Stimulated activated CD4-positive, alpha-beta T cell treated with anti-CD3 and anti-CD28 coated beads, Interleukin-12 subunit alpha, Interleukin-12 subunit beta, amount 100 ng/mL, for 24 hours (primary cell): ENCODE measurements at places on chromosomes 7 and 10.

DNA sequence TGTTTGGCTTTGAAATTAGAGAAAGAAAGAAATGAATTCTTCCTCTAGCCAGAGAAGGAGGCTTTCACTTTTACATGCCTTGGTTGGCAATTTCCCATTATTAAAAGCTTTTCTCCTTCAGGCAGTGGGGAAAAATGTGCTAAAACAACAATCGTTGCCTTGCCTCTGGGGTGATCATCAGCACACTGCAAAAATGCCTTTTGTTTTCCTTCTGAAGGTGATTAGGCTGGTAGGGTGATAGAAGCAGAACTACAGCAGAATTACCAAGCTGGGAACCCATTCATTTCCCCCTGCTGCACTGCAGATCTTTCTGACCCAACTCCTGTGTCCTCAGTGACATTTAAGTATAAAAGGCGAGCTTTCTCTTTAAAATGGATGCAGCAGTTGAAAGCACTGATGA, 22.2 kb downstream of the ANK3 start:
- no peak for DNase-seq

- DNase-seq = no peak
These were observed at the start of gene SYCE1 for GRCh38 chr10:133565441-133566294. TSS of gene SYCE1 (minus strand) at chr10:133565583. CDS start at chr10:133565529, 54 bp downstream.

GRCh38 chr7:107836237-107837144, 33.5 kb upstream of the SLC26A3 start:
- DNase-seq = no peak

DNA sequence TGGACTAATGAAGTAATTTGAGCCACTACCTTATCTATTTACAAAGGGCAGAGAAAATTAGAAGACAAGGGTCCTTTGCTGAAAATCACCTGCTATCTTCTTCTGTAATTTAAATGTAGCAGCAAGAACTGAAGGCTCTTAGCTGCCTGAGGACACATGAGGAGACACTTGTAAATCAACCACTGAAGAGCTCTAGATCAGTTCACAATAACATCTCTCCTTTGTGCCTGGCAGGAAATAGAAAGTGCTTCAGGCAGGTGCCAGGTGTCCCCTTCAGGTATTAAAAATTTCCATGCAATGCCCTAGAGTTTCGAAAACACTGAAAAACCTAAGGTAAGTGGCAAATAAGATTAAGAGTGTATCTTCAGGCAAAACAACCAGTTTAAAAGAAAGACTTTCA, 474.6 kb downstream of the GRM8 start:
- DNase-seq = no peak

- DNase-seq = no peak
These were observed 11.2 kb downstream of the TUBGCP2 start for GRCh38 chr10:133297504-133297903.

DNA sequence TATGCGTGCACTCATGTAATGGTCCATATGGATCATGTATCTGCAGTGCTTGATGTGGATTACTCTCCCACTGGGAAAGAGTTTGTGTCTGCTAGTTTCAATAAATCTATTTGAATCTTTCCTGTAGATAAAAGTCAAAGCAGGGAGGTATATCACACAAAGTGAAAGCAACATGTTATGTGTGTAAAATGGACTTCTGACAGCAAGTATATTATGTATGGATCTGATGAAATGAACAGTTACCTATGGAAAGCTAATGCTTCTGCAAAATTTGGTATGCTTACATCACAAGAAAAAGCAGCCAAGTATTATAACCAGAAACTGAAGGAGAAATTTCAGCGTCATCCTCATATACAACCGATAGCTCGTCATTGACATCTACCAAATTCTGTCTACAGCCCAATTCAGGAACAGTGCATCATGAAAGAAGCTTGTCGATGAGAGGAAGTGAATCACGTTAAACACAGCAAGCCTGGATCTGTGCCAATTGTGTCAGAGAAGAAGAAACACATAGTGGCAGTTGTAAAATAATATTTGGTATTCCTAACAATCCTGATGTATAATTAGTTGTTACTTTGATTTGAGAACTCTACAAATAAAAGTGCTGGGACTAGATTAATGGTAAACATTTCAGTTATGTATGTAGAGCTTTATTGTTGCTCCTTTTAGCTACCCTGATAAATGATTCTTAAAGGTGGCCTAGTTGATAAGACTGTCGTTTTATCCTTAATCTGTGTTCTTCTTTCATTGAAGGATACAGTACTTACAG, 14.2 kb upstream of the SYPL1 start:
- no peak for DNase-seq

GRCh38 chr10:7592627-7593026, 74.1 kb downstream of the ITIH5 start:
- no peak for DNase-seq

DNA sequence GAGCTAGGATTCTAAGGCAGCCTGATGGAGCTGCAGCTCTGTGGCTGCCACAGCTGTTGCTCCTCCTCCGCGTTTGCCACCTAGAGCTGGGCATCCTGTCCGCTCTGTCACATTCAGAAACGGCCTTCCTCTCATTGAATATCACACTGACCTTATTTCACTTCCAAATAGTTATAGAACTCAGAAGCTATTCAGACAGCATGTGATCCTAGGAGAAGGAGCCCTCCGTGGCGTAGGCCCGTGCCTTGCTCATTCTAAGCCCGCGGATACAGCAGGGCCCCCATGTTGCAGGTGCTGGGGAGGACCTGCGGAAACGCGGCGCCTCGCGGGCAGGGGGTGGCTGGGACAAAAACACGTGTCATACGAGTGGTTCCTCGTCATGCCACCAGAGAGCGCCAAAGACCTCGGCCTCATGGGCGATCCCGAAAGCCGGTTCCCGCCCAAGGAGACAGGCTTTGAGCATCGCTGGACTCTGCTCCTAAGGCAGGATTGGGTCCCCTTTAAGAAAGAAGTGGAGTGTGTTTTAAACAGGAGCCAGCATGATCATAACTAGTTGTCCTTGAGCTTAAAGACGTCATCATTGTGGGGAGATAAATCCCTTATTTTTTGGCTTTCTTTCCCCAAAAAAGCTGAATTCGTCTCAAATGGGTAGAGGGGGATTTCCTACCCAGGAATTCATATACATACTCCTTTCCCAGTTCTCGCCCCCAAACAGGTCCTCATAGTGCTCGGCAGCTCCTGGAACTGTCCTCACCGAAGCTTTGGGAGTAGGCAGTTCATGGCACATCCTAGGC, 17.9 kb upstream of the FIGNL1 start:
- DNase-seq = peak; percentile 72

DNA sequence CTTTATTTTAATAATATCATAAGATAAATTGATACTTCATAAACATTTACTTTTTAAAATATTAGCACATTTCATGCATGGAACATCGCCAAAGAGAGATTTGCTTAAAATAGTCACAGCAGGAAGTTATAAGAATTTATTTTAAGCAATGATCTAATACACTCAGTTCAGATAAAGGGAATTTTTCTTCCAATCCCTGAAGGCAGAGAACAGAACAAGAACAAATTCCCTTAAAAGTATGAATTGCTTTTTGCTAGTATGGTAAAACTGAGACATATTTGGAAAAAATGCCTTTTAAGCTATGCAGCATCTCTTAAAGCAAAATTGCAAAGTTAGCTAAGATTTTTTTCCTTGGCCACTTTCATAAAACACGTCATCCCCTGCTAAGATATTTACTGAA, 91.0 kb downstream of the SEMA3D start:
- DNase-seq = no peak

- DNase-seq = no peak
These were observed 11.1 kb downstream of the UNC5B start for GRCh38 chr10:71223347-71224058.

DNA sequence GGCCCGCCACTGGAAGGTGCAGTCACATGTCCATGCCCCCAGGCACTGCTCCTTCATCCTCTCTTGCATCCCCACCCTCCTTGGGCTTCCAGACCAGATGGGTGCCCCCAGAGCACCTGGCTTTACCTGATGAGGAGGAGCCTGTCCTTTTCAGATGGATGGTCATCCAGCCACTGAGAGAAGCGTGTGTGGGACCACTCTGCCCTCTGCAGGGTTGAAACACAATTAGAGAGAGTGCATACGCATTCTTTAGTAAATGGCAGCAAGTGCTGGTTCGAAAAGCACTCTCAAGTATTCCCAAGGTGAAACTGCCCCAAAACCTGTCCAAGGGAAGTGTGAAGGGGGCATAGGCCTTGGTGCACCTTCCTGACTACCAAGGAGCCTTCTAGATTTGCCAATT, 41.6 kb downstream of the HBP1 start:
- no peak for DNase-seq

GRCh38 chr10:119947300-119947699, 54.8 kb downstream of the SEC23IP start:
- DNase-seq = no peak

DNA sequence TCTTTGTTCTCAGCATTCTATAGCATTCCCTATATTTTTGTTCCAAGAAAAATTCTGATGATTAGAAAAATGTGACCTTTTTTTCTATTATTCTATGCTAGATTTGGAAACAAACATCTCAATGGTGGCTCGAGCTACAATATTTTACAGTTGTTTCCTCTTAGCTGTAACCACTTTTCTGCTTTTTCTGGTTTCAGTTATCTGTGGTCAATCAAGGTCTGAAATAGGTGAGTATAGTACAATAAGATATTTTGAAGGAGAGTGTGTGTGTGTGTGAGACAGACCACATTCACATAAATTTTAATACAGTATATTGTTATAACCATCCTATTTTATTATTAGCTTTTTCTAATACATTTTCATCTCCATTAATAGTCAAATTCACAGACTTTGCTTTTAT, 564.5 kb upstream of the GHITM start:
- no peak for DNase-seq

GRCh38 chr10:127968659-127969058, 61.8 kb downstream of the PTPRE start:
- no peak for DNase-seq

DNA sequence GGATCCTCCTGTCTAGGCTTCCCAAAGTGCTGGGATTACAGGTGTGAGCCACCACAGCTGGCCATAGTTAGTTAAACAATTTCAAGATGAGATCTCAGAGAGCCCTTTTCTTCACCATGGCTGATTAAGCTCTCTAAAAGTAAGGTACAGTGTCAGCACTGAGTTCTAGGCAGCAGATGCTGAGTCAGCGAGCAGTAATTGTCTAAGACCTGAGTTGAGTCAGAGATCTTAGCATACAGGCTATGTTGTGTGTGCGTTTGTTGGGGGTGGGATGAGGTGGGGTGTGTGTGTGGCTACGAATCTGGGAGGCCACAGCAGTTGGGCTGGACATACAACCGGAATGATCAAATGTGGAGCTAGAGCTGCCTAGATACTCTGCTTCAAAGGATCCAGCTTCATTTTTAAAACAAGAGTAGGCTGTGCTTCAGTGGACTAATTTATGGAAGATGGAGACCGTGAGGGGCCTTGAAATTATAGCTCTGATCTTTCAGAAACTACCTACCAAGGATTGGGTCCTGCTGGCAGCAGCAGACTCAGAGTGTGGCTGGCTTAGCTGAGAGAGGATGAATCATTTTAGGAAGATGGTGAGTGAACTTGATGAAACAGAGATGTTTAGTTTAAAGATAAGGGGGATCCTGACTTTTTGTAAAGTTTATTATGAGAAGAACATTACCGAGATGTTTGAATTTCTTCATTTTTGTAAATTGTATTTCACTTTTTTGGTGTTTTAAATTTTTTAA, 17.5 kb upstream of the MTPN start:
- no peak for DNase-seq

DNA sequence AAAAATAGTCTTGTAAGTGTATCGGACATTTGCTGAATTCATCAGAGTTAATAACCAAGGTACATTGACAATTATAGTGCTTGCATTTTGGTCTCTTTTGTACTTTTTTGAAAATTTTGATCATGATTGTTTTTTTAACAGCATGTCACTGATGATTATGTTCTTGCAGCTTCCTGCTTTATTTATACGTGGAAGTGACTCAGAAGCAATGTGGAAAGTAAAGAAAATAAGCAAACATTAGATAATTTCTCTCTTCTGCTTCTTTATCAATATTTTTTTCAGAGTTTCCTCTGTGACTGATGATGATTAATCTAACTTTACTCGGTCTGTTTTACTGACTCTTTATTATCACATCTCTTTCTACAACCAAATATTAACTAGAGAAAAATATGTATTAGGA, 1351.9 kb downstream of the REEP3 start:
- no peak for DNase-seq

DNA sequence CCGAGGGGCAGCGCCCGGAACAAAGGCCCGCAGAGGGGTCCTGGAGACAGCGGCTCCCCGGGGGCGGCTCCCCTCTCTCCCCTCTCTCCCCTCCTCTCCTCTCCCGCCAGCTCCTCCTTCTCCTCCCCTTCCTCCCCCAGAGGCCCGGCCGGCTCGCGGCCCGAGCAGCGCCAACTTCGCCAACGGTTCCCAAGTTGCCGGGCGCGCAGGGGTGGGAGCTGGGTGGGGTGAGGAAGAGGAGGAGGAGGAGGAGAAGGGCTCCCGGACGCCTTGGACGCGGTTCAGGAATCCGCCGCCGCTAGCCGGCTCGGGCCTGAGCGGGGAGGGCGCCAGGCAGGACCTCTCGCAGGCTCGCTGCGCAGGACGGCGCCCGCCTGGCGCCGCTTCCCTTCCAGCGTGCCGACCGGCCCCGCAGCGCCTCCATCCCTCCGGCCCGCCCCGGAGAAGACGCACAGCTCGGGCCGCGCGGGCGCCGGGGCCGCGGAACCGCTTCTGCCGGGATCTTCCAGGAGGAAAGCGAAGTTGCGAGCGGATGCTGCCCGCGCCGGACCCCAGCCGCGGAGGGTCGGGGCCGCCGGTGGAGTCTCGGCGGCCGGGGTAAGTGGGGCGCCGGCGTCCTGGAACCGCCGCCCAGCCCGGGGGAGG, at the start of gene CHST3:
Gene CHST3 (plus strand): TSS at position 298 of the 645 bp plus-strand sequence. CDS start 41,448 bp downstream, outside the sequence.
- DNase-seq = no peak

DNA sequence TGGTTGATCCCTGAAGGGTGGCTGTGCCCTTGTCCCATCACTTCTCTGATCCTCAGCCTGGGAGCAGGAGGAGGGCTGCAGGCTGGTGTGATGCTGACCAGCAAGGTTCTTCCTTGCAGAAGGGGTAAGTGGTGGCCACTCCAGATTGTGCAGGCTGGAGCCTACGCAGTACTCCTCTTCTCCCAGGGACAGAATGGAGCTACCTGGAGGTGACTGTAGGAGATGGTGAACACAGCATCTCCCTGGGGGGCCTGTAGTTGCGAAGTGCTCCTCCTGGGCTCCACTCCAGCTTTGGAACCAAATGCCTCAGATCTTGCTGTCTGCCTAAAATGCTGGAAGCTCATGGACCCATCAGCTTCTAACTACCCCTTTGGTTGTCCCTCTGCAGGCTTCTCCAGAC, 323.6 kb upstream of the PODXL start:
- DNase-seq = no peak

GRCh38 chr7:142085428-142085827, 26.1 kb upstream of the MGAM2 start:
- no peak for DNase-seq
